ENCODE measurements at places on chromosomes 6 and 20.
A peak's percentile ranks its signal among the peaks of the same experiment; 100 is the strongest.

DNA sequence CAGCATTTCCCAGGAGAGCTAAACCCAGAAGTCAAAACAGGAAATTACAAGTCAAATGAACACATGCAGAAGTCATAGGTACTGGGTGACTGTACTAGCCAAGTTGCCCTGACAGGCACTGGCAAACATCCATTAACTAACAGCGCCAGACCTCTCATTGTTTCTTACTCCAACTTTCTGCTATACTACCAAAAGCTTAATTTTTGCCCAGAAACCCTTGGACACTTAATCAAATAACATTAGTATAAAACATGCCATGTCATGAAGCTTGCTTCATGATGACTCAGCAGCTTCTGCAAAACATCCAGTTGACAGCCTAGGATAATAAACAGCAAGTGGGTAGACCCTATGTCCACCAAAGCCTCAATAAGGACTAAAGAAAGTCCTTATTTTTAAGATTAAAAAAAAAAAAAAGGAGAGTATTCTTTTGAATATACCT lies 3.5 kb downstream of the NUP153 start:
- DNase-seq, result peak; percentile 48

- DNase-seq, result no peak
These were observed 408.5 kb upstream of the RGS17 start for GRCh38 chr6:153539602-153540001.

DNA sequence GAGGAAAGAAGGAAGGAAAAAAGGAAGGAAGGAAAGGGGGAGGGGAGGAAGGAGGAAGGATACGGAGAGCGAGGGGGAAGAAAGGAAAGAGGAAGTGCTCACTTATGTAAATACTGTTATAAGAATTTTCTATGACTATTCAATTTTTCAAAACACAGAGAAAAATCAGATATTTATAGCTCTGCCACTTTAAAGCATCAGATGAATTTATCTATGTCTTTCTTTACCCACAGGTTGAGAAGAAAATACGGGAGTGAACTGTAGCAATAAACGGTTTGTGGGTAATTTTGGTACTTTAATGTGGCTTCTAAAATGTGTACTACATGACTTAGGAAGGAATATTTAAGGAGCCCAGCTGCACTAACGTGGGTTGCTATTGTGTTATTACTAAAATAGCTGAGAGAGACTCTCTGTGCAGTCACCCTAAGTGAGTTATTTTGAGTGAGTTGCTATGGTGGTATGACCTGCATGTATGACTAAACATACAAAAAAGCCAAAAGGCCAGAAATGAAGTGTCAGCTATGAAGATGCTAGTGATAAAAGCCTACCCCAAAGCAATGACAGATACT lies 225.5 kb downstream of the SOD2 start:
- DNase-seq, result no peak

GRCh38 chr6:16196984-16197546 lies 41.3 kb upstream of the GMPR start:
- no peak for DNase-seq

GRCh38 chr6:45808042-45808645 lies 207.5 kb downstream of the CLIC5 start:
- no peak for DNase-seq

DNA sequence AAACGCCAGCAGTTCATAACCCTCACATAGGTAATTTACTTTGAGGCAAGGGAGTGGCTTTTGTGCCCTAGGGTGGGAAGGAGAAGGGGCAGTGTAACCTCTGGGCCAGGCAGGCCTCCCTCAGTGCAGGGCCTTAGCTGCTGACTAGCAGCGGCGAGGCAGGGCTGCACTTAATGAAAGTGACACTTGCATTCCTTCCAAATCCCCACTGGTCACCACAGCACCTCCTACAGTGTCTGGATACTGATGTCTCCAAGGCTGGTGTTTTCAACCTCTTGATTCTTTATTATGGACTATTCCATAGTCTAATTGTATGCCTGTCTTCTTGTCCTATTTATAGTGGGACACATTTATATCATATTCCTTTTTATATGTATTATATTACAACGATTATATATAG lies 152.7 kb downstream of the LY86 start:
- DNase-seq, result no peak

- no peak for DNase-seq
These were observed 96.9 kb downstream of the NFATC2 start for GRCh38 chr20:51445591-51445990.

DNA sequence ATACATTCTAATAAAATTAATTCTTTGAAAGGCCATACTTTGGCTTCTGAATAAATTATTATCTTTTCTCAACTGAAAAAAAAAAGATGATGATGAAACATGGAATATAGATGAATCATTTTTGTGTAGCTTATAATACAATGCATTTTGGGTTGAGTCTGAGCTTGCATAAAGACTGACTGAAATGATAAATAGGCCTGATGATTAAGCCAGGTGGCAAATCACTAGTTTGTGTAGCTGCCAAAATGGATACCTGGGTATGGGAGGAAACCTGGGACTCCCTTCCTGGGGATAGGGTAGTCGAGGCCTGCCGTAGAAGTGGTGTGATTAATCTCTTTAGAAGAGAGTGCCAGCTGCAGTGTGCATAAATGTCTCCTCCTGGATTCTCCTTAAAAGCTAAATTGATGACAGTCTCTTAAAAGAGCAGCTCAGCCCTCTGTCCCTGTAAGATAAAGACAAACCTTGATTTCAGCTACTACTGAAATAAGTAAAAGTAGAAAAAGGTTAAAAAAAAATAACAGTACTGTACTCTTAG lies 275.1 kb downstream of the GRIK2 start:
- no peak for DNase-seq

- DNase-seq, result no peak
These were observed 609.8 kb downstream of the RFPL4B start for GRCh38 chr6:112956696-112957535.

GRCh38 chr6:112925702-112926101 lies 578.6 kb downstream of the RFPL4B start:
- DNase-seq, result no peak

DNA sequence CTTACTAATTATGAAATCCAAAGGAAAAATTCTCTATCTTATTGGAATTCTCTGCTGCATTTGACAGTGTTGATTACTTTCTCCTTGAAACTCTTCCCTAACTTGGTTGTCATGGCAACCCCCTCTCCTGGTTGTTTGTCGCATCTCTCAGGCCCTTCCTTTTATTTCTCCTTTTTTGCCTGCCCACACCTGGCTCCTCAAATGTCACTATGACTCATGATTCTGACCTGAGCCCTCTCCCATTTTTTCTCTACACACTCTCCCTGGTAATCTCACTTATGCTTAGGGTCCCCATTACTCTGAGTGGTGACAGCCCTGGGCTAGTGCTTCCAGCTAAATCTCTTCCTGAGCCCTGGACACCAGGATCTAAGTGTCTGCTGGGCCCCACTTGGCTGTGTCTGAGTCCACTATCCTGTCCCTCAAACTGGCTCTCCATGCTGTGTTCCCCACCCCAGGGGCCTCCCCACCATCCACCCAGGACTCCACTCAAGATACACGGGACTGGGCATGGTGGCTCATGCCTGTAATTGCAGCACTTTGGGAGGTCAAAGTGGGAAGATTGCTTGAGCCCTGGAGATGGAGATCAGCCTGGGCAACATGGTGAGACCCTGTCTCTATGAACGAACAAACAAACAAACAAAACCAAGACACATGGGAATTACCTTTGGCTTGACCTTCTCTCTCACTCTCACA lies 16.5 kb upstream of the NNAT start:
- no peak for DNase-seq

DNA sequence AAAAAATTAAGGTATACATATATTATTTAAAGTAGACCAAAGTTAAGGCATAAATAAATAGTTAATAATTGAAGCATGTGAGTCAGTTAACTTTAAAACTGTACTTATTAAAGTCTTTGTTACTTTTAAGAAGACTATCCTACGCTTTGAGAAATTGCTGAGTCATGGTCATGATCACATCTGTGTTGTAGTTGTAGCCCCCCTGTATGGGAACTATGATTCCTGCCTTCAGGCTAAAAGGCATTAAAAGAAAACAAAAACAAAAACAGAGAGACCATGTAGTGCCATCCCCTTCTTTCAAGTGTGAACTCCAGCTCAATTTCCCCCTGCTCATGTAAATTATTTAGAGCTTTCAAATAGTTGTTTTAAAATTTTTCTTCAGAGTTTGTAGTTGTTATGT lies 123.4 kb downstream of the FLRT3 start:
- DNase-seq, result no peak

GRCh38 chr20:56589633-56590032 lies 39.5 kb upstream of the TFAP2C start:
- DNase-seq, result no peak

- DNase-seq, result no peak
These were observed 634 bp upstream of the BTBD9 start for GRCh38 chr6:38640216-38640909.

- DNase-seq, result peak; percentile 14
These were observed 2.8 kb upstream of the CDSN start for GRCh38 chr6:31122791-31123706.

DNA sequence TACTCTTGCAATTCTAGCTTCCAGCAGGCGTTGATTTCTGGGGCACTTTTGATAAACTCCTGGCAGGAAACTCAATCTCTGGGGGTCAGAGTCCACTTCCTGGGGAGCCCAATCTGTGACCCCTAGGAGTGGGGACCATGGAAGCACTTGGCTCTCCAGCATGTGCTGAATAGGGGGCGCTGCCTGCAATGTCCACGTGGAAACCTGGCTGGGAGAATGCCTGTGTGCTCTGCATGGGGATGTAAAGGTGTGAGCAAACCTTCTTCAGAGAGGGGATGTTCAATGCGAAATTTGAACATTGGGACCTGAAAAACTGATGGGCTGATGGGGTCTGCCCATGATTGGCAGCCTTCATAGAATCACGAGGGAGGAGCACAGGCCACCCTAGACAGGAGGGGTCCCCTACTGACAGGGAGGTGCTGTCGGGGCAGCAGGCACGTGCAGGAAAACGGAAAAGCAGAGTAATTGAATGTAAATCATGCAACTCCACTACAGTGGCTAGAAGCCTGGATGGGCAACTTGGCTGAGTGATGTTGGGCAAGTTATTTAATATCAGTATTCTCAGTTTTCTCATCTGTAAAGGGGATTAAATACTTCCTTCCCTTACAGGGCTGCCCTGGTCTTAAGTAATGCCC lies 47.8 kb downstream of the CEP43 start:
- no peak for DNase-seq

- no peak for DNase-seq
These were observed 1.0 kb upstream of the DUSP22 start for GRCh38 chr6:291204-291696.

- no peak for DNase-seq
These were observed 31.1 kb downstream of the ADGRF4 start for GRCh38 chr6:47729457-47729856.

GRCh38 chr20:48143435-48144081 lies 358.3 kb upstream of the SULF2 start:
- no peak for DNase-seq

DNA sequence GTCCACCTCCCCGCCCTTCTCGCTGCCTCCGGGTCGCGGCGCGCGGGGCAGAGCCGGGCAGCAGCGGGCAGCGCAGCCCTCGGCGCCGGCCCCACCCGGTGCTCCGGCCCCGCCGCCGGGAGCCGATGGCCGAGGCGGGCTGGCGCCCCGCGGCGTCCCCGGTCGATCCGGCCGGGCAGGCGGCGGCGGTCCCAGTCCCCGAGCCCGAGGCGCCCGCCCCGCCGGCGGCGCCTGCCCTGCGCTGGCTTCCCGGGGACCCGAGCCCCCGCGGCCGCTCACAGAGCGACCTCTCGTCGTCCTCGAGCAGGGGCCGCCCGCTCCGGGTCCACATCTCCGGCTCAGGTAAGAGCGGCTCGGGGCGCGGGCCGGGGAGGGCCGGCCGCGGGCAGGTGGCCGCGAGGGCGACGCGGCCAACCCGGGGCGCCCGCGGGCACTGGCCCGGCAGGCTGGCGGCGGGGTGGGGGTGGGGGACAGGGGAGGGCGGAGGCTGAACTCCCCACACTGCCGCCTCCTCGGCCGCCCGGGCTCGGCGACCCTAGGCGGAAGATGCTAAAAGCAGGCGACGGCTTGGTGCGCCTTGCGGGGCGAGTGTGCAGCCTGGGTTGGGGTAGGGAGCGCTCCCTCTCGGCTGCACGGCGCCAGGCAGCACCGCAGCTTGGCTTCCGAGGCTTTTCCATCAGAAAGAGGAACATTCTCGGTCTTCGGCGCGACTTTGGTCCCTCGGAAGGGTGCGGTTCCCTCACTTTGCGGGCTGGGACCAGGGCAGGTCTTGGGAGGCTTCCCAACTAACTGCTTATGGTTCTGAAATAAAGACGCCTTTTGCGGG lies 25.6 kb upstream of the FUCA2 start:
- peak; percentile 68 for DNase-seq

GRCh38 chr6:38149531-38149930 lies 330.0 kb downstream of the ZFAND3 start:
- no peak for DNase-seq

- DNase-seq, result no peak
These were observed 5.3 kb upstream of the TCP11 start for GRCh38 chr6:35146453-35146852.

- DNase-seq, result no peak
These were observed 12.9 kb downstream of the VEGFA start for GRCh38 chr6:43782764-43783513.

DNA sequence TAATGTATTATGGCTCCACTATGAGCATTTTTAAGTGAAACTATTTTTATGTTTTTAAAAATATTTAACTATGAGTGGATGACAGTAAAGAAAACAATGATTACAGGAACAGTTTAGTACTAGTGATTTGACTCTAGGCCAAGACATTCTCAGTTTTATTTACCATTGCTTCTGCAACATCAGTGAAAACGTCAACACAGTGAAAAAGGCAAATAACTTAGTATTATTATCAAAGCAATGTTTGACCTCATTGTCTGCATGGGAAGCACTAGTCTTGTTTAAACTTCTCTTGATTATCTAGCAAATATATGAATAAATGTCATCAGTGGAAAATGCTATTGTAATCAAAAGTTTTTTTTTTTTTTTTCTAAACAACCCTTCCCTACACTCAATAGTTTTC lies 165.0 kb downstream of the HTR1B start:
- DNase-seq, result no peak

- DNase-seq, result no peak
These were observed 129.8 kb downstream of the CD164 start for GRCh38 chr6:109252261-109253041.

DNA sequence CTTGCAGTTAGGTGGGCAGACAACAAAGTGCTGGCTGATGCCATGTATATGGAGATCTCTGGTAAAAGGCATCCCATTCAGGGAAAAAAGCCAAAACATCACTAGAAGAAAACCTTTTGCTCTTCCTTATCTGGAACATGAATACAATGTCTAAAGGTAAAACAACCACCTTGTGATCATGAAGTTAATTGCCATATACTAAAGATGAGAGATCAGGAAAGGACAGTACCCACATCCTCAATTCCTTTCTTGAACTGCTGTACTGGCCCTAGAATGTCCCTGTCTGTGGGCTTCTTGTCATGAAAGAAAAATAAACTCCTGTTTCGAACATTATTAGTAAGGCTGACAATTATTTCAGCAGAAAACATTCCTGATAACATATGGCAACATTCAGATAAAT lies 19.3 kb downstream of the DEK start:
- DNase-seq, result no peak

GRCh38 chr20:17466641-17467040 lies 64.5 kb downstream of the BFSP1 start:
- no peak for DNase-seq

Measured in inflammatory macrophage treated with lipopolysaccharide for 1 hour (primary cell).